ENCODE measurements at places on chromosomes 12 and 14.

GRCh38 chr12:98504368-98504617 is 11.1 kb upstream of the TMPO start:
- no peak for DNase-seq

- no peak for DNase-seq
These were observed 19.9 kb upstream of the GPR68 start for GRCh38 chr14:91264151-91265150.

GRCh38 chr12:99278899-99279298 is 368.7 kb upstream of the GARIN6 start:
- DNase-seq, result no peak

DNA sequence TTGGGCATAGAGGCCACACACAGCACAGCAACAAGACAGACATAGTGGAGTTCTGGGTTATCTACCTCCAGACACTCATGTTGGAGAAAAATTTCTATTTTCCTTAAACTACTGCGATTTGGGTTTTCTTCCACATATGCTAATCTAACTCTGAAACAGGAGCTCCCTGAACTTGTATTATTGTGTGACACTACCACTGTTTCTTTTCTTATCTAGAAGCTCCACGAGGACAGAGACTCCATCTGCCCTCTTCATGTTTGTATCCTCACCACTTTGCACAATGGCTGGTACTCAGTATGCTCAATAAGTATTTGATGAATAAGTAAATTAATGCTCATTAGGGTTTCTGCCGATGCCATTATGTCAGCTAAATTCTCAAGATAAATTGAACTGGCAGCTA is 218.6 kb downstream of the PAX9 start:
- DNase-seq, result no peak

- DNase-seq, result no peak
These were observed 11.8 kb downstream of the P2RX7 start for GRCh38 chr12:121144416-121144914.

GRCh38 chr12:30878024-30878423 is 48.5 kb upstream of the TSPAN11 start:
- DNase-seq, result no peak
